ENCODE measurements at places on chromosomes 5 and 9.

DNA sequence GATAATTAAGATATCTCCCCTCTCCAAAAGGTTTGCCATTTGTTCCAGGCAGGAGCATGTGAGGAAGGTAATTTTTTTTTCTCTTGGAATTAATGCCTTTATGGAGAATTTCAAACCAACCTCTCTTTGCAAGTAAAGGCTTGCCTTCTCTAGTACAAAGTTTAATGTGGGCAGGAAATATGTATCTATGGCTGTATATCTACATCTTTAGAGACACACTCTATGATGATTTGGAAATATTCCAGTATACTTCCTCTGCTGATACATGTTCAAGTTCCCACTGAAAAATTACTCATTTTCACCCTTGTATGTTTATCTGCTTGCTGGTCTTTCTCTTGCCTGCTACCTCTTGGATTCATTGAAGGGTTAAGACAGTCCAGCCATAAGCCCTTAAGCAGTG, 83.5 kb upstream of the SEMA6A start:
- DNase-seq = no peak

DNA sequence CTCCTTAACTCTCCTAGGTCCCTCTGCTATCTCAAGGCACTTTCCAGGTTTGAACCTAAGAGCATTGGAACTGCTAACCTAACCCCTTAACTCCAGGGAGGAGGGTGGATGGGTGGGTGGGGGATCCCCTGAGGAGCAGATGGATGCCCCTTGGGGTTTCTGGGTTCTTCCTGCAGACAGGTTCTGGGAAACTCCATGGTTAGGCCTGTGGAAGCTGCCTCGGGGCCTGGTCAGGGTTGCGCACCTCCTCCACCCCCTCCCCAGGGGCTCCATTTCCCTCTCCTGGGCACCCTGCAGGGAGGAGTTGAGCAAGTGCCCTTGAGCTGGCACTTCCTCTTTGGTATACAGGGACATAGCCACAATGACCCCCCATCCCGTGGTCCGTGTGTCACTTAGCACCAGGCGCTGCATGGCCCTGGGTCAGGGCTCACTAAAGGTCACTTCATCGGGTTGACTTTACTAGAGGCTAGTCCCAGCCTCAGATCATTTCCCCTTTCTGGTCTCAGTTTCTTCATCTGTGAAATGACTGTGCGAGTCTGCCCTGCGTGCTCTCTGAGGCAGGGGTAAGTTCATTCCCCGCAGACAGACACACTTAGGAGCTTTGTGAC, 16.0 kb downstream of the CXXC5 start:
- no peak for DNase-seq

DNA sequence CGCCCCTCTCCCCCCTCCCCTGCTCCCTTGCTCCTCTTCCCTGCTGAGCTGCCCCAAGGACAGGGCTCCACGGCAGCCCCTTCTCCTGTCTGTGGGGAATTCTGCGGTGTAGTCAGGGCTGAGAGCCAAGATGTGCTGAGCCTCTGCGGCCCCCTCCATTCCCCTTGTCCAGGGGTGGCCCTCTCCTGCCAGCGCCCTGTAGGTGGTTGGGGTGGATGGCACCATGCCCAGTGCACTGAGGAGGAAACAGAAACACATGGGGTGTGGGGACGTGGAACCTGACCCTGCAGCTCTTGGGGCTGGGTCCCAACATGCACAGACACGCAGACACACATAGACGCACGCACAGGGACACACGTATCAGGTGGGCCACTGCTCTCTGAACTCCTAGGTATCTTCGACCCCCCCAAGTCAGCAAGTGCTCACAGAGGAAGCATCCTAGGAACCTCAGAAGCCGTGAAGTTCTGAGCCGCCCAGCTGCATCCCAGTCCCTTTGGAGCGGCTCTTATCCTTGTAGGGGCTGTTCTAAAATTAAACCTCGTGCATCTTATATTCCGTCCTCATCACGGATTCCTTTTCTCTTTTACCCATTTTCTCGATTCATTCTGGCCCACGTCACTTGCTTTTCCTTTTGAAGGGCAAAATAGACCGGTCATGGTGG, 64.8 kb downstream of the HMCN2 start:
- DNase-seq = no peak

DNA sequence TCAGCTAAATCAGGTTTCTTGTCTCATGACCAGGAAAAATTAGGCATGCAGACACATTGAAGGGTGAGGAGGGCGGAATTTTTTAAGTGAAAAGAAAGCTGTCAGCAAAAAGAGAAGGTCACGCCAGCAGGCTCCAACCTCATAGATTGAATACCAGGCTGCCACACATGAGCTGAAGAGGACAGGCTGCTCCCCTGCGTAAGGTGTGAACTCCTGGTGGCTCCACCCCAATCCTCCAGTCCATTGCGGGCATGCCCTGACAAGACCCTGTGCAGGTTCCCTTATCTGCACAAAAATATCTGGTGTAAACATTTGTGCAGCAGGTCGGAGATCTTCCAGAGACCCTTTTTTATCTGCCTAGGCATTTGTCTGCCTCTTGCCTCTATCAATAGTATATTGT, 22.9 kb upstream of the TEX10 start:
- no peak for DNase-seq

DNA sequence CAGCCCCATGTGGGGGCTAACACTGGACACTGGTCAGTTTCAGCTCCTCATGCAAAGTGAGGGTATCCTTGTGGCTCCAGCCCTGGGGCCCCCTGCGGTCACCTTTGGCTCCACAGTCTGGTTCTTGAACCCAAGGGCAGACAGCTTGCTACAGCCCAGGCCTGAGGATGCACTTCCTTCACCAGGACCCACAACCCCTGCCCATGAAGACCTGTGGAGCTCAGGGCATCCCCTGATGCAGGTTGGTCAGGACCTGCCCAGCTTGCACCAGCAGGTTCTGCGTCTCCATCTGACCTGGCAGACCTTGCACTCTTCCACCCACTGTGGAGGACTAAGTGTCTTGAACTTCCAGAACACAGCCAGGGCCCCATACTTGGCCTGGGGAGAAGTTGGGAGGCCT, 3.7 kb upstream of the MRNIP start:
- no peak for DNase-seq

DNA sequence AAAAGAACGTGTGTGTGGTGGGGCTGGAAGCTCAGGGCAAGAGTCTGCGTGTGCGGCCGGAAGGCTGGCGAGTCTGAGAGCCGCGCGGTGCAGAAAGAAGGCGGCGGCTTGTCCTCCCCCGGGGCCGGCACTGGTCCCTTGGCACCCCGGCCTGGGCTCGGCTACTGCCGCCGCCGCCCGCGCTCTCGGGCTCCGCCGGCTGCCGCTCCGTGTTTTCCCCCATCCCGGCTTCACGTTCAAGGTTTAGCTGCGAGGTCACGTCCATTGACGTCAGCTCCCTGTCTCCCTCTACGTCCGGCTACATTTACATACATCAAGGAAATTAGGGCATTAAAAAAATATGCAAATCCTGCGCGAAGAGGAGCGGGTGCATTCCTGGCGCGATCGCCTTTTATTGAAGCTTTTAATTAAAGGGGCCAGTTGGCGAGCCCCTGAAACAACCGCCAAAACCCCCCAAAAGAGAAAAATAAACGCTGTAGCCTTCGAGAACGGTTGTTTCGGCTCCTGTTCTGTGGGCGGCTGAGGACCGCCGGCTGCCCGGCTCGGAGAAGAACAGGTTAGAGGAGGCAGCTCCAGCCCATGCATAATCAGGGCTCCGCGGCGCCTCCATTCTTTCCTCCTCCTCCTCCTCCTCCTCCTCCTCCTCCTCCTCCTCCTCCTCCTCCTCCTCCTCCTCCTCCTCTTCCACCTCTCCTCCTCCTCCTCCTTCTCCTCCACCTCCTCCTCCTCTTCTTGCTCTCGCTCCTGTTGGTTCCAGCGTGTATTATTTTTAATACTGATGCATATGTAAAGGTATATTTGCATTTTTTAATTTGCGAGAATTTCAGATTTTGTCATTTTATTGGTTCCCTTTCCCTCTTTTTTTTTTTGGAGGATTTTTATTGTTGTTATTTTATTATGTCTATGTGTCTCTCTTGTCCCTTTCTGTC, 207.0 kb downstream of the MEF2C start:
- peak; percentile 78 for DNase-seq

DNA sequence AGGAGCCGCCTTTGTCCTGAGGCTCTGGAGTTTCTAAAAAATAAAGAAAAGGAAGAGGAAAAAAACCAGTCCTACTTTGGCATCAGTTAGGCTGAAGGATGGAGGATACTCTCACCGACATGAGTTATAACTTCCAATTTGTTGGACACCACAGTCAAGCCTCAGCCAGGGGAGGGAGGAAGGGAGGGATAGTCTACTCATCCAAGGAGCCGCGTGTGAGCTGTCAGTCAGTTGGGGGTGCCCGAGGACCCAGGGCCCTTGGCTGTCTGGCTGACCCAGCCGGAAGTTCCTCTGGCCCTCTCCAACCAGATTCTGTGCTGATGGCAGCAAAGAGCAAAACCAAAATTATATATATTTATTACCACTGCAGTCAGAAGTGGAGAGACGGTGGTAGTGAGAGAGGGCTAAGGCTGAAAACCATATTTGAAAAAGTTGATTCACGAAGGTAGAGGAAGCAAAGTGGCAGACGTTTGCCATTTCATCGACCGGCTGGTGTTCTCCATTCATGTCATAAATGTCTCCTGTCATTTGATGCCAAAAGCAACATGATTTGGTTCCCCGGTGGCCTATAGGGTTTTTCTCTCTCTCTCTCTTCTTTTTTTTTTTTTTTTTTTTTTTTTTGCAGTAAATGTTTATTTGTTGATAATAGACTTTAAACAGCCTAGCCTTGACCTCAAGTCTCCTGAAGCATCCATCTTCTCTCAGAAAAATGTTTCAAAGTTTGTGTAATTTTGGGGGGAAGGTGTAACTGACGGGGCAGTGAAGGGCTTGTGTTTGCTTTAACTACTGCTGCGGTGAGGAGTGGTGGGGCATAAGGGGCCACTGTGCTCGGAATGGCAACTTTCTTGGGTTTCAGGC, 7.6 kb downstream of the LMX1B start:
- no peak for DNase-seq

- no peak for DNase-seq
Measured at GRCh38 chr9:82949203-82949602, 113.7 kb downstream of the RASEF start.

- peak; percentile 88 for DNase-seq
Measured at GRCh38 chr5:170633235-170634081, 129.6 kb downstream of the KCNIP1 start.

- DNase-seq = no peak
Measured at GRCh38 chr5:138974227-138975063, 99.3 kb upstream of the LRRTM2 start.

DNA sequence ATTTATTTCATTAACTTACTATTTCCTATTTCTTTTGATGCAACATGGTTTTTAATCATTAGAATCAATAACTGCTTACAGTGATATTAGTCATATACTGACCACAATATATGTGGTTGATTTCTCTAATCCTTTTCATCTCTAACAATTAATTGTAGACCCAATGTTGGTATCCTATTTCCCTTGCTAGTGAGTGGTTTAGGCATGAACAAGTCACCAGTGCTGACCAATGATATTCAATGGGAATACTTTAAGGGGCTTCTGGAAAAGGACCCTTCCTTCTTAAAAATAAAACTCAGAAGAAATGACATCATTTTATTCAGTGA, 672.4 kb upstream of the GRAMD2B start:
- DNase-seq = no peak

- no peak for DNase-seq
Measured at GRCh38 chr5:54873691-54874090, 111.7 kb downstream of the ESM1 start.

DNA sequence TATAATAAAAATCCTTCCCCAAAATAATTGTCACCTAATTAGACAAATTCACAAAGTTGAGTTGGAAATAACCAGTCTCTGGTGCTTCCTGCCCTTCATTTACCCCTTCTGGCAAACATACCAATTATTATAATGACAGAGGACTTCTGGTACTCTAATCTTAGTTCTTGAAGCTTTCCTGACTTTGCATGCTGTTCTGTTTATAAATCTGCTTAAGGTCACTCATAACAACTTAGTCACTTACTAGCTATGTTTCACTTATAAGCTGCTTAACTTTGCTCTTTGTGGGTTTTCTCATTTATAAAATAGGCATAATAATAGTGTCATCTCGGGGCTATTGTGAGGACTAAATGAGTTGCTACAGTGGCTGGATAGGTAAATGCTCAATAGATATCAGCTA, 446.5 kb downstream of the EFNA5 start:
- no peak for DNase-seq

- DNase-seq = no peak
Measured at GRCh38 chr5:109045710-109046109, 298.0 kb downstream of the FER start.

GRCh38 chr5:135059000-135059923, 25.2 kb upstream of the PITX1 start:
- no peak for DNase-seq

- DNase-seq = no peak
Measured at GRCh38 chr9:123296174-123296573, 27.8 kb upstream of the STRBP start.

- no peak for DNase-seq
Measured at GRCh38 chr9:83219924-83220438, 157.0 kb upstream of the RASEF start.

GRCh38 chr9:128556926-128557634, 4.7 kb downstream of the SPTAN1 start:
- no peak for DNase-seq

- no peak for DNase-seq
Measured at GRCh38 chr9:113772121-113772810, 103.8 kb upstream of the ZNF618 start.

DNA sequence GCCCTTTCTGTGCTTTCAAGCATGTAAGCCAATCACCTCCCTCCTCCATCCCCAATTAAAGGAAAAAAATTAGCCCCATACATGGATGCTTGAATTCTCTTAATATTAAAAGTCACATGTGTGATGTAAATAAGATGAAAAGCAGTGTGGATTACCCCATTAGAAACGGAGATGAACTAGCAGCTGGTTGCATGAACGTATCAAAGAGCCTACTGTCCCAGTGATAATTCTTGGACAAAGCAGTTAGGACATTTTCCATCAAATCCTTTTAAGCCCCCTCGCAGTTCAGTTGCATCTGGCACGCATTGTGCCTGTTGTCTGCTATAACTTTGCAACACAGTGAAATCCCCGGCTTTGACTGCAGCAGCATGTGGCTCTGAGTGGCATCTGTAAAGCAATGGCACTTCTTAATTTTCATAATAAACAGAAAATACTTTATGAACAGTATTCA, 285.6 kb downstream of the FBXL7 start:
- no peak for DNase-seq

DNA sequence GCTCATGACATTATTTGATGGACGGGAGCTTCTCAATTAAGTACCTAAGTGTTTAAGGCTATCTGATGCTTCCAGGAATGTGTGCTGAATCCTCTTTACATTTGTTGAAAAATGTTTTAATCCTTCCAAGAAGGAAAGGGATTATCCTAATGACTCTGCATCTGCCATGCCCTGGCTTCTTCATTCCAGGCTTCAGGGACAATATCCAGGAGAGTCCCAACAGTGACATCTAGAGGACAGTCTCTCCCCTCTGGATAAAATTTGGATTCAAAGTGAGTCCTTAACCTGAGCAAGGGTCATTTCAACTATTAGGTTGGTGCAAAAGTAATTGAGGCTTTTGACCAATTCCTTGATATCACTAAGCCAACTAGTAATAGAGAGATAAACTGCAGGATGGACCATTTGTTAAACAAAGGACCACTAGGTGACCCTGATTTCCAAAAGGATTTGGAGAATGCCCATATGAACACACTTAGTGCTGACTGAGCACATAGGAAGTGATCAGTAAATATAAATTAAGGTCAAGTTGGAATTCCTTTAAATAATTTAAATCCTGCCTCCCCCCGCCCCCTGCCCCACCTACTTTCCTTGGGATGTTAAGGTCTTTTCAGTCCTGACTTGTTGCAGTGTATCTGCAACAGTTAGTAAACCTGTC, 19.1 kb downstream of the TNFSF8 start:
- DNase-seq = peak; percentile 57
